ENCODE measurements at places on chromosomes 1 and 21.

DNA sequence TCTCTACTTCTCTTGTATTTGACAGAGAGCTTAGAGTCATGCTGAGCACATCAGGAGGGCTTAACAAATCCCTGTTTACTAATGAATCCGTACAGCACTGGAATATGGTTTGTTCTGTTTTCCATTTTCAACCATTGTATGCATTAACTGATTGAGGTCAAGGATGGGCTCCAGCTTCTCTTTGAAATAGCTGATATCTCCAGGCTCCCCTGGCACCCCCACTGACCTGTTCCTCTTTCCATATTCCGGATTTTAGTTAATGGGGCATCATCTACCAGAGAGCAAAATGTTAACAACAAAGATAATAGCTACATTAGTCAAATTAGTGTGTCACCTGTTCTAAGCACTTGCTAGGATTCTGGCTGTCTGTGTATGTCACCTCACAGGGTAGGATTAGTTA, 57.6 kb downstream of the NENF start:
- no peak for DNase-seq

- DNase-seq, result no peak
These were observed 85.7 kb downstream of the NENF start for GRCh38 chr1:212518188-212519054.

DNA sequence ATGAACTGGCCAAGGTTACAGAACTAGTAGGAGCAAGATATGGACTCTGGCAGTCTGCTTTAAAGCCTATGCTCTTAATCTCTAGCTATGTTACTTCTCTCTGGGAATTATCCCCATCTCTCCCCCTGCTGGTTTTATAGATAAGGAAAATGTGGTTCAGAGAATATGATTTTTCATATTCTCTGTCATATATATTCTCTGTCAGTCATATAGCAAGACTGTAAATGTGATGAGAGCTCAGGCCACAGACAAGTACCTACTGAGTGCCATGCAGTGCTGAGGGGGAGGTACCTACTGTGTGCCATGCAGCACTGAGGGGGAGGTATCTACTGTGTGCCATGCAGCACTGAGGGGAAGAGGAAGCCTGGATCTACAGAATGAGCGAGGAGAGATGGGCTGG, 220.3 kb upstream of the FGGY start:
- no peak for DNase-seq

- DNase-seq, result no peak
These were observed 107.0 kb upstream of the IRF2BP2 start for GRCh38 chr1:234716908-234717375.

DNA sequence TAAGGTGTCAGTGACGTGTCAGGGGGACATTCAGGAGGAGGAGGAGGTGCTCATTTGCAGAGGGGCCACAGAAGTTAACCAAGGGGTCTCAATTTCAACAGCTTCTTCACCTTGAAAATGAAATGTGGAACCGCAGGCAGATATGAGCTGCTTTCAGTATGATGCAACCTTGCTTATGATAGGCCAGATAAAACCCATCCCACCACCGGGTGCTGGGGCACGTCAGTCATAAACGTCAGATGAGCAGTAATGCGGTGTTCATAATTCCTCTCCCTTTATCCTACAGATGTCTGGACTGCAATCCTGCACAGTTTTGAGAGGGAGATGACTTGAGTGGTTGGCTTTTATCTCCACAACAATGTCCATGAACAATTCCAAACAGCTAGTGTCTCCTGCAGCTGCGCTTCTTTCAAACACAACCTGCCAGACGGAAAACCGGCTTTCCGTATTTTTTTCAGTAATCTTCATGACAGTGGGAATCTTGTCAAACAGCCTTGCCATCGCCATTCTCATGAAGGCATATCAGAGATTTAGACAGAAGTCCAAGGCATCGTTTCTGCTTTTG, 1.7 kb downstream of the PTGFR start:
- DNase-seq, result no peak

DNA sequence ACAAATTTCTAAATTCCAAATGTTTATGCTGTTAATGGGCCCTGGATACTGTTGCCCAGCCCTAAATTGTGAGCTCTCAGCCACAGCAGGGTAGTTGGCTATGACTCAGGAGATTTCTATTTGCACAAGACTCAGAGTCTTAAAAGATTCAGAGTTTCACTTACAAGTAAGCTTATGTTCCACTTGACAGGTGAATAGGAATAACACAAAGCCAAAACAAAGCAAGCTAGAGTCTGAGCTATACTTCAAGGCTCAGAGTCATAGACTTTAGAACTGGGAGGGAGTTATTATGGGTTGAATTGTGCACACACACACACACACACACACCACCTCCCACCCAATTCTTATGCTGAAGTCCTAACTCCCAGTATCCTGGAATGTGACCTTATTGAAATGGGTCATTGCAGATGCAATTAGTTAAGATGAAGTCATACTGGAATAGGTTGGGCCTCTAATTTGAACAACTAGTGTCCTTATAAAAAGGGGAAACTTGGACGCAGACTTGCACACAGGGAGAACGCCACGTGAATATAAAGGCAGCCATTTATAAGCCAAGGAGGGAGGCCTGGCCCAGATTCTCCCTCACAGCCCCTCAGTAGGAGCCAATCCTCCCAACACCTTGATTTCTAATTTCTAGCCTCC, 30.2 kb downstream of the PRDX6 start:
- DNase-seq, result no peak

- DNase-seq, result no peak
These were observed 550.5 kb downstream of the PLPP3 start for GRCh38 chr1:56028911-56029310.

DNA sequence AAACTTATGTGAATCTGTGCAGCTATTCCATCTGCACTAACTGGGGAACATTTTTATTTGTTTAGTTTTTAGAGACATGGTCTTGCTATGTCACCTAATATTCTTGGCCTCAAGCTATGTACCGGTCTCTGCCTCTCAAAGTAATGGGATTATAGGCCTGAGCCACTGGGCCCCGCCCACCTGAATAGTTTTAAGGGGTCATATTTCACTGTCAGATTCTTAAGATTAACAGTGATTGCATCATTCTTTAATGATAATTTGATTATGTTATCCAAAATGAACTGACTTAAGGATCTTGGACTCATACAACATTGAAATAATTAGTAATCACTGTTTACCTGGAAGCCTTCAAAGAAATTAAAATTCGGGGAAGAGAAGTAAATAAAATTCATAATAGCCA, 12.6 kb upstream of the KLF18 start:
- no peak for DNase-seq

DNA sequence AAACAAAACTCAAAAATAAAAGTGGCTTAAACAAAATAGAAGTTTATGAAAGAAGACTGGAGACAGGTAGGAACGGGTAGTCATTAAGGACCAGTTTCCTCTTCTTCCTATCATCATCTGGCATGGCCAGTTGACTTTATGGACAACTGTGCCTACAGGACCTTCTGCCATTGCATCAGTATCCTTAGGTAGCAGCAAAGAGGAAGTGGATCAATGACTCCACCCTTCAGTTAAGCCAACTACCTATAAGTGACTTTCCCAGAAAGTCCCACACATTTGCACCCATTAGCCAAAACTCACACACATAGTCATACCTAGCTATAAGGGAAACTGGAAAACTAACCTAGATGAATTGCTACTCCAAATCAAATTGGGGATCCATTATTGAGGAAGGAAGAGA, 51.7 kb downstream of the RASAL2 start:
- DNase-seq, result no peak

DNA sequence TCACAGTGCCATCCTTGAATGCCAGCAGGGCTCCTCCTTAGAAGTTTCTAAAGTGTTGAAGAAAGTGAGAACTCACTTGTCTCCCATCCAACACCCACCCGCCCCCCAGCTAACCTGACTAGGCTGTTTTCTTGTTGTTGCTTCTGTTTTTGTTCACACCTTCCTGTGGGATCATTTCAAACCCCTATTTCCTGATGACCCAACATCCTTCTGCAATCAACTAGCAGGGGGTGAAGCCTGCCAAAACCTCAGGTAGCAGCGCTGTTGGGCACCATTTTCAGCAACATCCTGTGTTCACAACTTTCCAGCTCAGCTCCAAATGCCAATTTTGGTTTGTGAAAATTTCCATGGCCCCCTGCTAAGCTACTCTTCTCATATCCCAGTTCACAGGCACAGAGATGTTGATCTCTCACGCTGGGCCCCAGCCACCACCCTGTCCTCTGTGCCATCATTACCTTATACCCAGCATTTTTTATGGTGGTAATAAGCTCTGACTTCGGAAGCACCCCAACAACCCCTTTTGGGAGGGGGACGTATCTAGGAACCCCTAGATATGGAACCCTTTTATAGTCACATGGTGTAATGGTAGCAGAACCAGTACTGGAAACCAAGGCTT, 41.4 kb downstream of the CDC7 start:
- no peak for DNase-seq

DNA sequence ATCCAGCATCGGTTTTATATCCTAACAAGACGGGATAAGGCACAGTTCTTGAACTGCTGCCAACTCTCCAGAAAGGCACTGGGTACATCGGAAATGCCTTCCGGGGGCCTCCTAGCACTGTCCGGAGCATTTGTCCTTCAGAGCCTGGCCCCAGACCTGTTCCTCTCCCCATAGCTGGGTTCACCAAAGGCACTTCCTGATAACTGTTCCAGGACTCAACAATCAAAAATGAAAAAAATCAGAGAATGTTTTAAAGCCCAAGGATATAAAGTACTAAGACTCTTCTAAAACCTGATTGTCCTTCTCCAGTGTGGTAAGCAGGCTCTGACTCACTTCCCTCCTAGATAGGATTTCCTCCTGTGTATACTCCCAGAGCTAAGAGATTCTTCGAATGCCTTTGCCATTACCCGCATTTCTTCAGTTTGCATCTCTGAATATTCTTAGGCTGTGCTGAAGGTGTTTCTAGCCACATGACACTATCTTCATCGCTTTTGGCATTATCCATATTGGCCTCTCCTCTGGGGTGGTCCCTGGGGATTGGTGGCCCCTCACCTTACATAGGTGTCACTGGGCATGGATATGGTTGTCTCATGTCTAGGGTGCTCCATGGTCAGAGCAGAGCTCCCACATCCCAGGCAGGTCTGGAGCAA, 112.9 kb downstream of the ZBTB18 start:
- no peak for DNase-seq

DNA sequence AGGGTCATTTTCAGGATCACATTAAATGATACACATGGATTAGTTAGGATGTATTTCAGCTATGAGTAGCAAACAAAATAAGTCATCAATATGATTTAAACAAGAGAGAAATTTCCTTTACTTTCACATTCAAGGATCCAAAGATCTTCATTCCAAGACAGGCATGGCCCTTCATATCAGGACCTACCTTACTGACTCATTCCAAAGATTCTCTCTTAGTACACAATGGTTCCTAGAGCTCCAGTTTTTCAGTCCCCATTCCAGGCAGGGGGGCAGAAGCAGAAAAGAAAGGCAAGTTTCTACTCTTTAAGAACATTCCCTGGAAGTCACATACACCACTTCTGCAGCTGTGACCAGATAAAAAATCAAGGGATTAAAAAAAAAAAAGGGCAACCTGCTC, 23.7 kb downstream of the RGS2 start:
- no peak for DNase-seq

DNA sequence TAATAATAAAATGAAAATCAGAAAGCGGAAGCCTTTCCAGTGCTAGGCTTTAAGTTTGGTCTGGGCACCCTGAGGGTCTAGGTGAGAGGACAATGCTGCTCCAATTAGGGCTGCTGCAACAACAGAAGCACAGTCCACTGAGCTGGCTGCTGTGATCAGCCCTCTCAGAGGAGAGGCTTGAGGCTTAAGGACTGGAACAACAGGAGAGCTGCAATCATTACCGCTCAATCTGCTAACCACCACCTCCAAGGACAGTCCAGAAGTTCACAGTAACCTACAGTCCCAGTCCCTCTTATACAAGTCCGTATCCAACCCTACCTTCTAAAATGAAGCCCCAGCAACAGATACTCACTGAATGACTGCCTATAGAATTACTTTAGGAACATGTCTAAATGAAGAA, 62.1 kb downstream of the USP24 start:
- DNase-seq, result no peak

- no peak for DNase-seq
These were observed 68.8 kb downstream of the DDAH1 start for GRCh38 chr1:85396194-85396593.

DNA sequence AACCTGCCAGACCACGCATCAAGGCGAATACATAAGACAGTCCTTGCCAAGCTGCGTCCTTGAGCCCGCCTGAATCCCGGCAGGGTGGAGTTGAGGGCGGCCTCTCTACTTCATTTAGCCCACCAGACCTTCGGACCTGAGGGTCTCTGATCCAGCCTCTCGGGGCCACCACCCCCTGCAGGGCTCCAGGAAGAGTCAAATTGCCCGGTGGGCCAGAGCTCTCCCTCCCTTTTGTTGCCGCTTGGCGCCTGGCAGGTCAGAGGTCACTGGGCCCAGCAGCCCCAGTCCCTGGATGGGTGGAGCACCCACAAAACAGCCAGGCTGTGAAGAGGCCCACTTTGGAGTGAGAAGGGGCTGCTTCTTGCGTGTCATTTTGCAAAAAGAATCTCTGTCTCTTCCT, 9.0 kb downstream of the GNG4 start:
- no peak for DNase-seq

GRCh38 chr21:28754127-28754611, 238.5 kb downstream of the LTN1 start:
- no peak for DNase-seq

DNA sequence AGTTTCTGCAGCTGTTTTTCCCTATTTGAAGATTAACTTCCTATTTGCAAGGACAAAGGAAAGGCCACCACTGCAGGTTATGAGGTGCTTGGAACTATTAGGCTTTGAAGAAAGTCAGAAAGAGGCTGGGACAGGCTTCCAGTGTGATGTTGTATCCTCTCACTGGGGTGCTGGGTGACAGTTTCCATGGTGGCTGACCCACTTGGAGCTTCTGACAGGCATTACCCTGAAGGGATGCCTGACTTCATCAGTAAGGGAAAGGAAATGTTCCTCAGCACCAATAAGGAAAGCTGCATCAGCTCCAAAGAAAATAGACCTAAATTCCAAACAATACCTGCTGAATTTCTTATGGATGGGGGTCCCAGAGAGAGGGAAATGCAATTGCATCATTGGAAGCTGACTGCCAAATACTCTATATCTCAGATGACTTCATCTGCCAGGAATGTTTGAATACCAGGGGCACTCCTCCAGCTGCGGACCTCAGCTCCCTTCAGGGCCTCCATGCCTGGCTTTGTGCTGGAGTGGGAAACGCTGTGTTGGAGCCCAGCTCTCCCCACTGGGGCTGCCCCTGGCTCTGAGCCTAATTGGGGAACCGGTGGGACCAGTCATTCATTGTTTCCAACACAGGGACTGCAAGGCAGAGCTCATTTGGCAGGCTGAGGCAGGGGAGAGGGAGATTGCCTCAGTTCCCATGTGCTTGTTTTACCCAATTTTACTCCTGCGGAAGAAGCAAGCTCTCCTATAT, 76.6 kb downstream of the RGL1 start:
- DNase-seq, result no peak

- no peak for DNase-seq
These were observed 26.2 kb downstream of the RASAL2 start for GRCh38 chr1:178120088-178120487.

All from stimulated activated CD8-positive, alpha-beta memory T cell treated with anti-CD3 and anti-CD28 coated beads, Interleukin-7, amount 100 ng/mL, for 24 hours (primary cell).